ENCODE measurements at places on chromosomes 6 and 20. TPM values are rescaled to one million over a fixed set of nuclear protein-coding genes. Genes with fewer than 3 reads are reported as not detected.
A peak's percentile ranks its signal among the peaks of the same experiment; 100 is the strongest.

DNA sequence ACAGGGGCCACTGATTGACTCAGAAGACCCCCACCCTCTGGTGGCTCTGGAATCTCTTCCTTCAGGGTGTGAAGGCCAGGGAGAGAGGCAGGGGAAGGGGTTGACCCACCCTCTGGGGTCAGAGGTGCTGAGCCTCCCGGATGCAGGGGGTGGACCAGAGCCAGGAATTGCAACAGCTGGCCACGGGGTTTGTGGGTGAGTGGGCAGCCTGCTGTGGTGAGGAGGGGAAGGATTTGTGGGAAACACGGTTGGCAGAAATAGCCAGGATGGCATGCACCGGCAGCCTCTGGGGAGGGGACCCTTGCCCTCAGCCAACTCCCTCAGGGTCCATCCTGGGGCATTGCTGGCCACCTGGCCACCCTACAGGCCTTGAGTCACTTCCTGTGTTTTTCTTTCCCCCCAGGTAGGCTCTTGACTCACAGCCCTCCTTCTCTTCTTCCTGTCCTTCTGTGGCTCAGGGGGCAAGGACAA is 92.8 kb downstream of the MRPL14 start:
- no peak overlapping the region for H3K27ac ChIP-seq
- DNase-seq, result no peak
- H3K4me3 ChIP-seq, result no peak overlapping the region
- H3K27me3 ChIP-seq, result no peaks in the 10 kb centered on the region

Gene LRRC73
- total RNA-seq, result not detected

DNA sequence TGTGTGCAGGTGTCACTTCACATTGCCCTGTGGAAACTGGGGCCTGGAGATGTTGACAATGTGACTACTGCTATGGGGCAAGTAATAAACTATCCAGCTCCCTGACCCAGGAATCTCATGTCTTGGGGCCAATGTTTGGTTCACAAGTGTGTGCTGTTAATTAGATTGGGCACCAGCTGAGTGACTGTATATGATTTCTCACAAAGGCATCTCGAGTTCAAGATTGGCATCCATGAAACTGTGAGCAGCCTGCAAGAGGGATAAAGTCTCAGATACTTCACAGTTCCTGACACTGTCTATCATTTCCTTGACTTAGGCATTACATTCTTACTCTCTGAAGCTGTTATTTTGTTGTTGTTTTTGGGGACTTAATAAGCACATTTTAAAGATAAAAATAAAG is 264.0 kb downstream of the PRKN start:
- no peak overlapping the region for H3K4me3 ChIP-seq
- no peaks in the 10 kb centered on the region for H3K27me3 ChIP-seq
- H3K36me3 ChIP-seq, result no peaks in the 10 kb centered on the region
- no peak overlapping the region for H3K27ac ChIP-seq

- peaks cover 70% of the 10 kb centered on the region for H3K4me1 ChIP-seq
- peak overlapping the region; percentile 89 for H3K27ac ChIP-seq
- H3K36me3 ChIP-seq, result no peaks in the 10 kb centered on the region
These were observed 2.6 kb downstream of the NCOA5 start for GRCh38 chr20:46087161-46087560.

Gene CFB
- total RNA-seq, result 3.8 TPM

Gene KHDC1
- not detected for total RNA-seq

DNA sequence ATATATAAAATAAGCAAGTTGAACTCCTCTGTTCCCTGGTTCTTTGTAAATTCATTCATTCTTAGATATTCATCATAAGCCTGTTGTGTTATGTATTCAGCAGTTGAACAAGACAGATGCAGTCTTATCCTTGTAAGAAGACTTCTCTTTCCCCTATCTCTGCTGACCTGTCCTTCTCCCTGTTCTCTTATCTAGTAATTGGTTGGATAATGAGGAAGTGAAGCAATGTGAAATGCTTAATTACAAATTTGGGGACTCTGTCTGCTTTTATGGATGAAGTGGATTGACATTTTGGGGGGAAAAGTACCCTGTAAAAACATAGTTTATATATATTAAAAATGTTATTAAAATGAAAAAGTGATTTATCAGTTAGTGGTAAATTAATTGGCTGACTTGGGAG is 37.0 kb downstream of the CDKAL1 start:
- no peak overlapping the region for H3K27ac ChIP-seq
- no peaks in the 10 kb centered on the region for H3K27me3 ChIP-seq
- H3K4me3 ChIP-seq, result no peak overlapping the region
- DNase-seq, result no peak

Gene TBX18
- 1.2 TPM for total RNA-seq

DNA sequence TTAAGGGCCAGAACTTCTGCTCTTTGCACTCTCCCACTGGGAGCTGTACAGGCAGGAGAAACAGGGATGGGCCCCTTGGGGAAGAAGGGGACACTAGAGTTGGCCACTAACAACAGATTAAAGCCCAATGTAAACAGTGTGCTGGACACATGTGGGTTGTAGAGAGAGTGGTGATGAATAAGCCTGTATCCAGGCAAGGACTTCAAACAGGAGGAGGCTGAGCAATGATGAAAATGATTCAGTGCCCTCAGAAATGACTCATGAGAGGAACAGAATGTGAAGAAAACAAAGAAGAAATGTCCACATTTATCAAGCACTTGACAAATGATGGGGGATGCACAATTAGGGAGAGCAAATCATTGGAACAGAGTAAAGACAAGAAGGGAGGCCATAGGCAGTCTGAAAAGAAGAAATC is 242.3 kb downstream of the TBX18 start:
- H3K4me1 ChIP-seq, result no peaks in the 10 kb centered on the region
- H3K36me3 ChIP-seq, result no peaks in the 10 kb centered on the region
- H3K4me3 ChIP-seq, result no peak overlapping the region
- H3K27ac ChIP-seq, result no peak overlapping the region
- DNase-seq, result no peak
- no peaks in the 10 kb centered on the region for H3K27me3 ChIP-seq

Measured in gastrocnemius medialis (tissue), 4 donors.